Head of caudate nucleus (tissue), 42 donors: ENCODE measurements at places on chromosomes 5 and 9.
A peak's percentile ranks its signal among the peaks of the same experiment; 100 is the strongest.

GRCh38 chr5:7828269-7828668 is 22.7 kb downstream of the CFAP90 start:
- DNase-seq: no peak

DNA sequence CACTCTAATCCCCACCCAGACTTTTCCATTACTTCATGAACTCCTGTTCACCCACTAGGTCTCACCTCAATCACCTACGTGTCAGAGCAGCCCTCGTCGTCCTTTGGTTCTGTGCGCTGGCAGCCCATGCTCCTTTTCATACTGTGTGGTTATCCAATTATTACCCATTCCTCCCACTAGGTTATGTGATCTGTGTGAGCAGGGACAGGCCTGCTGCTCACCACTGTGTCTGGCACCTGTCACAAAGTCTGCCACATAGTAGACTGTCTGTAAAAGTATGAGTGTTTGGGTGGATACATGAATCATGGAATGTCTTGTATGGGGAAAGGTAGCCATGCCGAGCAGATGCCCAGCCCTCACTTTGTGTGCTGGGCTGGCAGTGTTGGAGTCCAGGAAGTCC is 12.1 kb upstream of the SMAD5 start:
- no peak for DNase-seq

- DNase-seq: no peak
These were observed 13.8 kb downstream of the AK8 start for GRCh38 chr9:132864277-132864676.

DNA sequence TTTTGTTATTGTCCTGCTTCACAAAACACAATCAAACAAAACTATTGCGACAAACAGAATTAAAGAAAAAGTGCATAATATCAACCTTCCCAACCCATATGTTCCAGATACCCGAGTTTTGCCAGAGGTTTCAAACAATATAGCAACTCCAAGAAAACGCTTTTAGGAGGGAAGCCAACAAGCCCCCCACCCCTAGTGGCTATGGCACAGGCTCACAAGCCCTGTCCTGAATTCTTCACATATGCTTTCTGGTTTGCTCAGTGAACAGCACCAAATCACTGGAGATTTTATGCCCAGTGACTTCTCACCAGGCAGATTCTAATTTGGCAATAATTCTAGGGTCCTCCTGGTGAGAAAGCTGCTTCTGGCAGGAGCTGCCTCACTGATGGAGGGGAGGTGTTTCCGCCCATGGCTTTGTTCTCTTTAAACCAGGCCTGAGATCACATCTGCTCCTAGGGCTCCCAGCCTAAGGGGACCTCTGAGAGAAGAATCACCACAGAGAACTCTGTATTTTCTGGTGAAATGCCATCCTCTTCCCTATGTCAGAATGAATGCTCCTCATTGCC is 1982.4 kb downstream of the EFNA5 start:
- DNase-seq: no peak

DNA sequence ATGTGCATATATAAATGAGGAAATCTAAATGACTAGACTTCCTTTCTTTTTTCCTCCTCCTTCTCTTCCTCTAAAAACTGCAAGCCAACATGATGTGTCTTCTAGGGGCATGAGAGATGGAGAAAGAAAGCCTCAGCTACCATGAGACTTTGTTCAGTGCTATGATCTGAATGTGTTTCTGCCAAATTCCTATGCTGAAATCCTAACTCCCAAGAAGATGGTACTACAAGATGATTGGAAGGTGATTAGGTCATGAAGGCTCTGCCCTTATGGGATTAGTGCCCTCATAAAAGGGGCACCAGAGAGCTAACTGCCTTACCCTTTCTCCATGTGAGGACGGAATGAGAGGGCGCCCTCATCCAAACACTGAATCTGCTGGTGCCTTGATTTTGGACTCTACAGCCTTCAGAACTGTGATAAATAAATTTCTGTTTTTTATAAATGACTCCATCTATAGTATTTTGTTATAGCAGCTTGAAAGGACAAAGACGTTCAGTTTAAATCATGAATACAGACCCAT is 72.2 kb upstream of the IL6ST start:
- no peak for DNase-seq

DNA sequence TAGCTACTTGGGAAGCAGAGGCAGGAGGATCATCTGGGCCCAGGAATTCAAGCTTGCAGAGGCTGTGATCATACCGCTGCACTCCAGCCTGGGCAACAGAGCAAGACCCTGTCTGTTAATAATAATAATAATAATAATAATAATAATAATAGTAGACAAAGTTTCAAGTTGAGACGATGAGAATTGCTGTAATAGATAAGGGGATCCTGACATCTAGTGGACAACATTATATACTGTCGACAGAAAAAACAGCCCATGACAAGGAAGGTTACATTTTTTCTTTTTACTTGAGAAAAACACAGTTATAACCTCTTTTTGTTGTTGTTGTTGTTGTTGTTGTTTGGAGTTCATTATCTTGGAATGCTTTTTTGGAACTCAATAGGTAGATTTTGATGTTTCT is 35.3 kb downstream of the NDFIP1 start:
- no peak for DNase-seq

DNA sequence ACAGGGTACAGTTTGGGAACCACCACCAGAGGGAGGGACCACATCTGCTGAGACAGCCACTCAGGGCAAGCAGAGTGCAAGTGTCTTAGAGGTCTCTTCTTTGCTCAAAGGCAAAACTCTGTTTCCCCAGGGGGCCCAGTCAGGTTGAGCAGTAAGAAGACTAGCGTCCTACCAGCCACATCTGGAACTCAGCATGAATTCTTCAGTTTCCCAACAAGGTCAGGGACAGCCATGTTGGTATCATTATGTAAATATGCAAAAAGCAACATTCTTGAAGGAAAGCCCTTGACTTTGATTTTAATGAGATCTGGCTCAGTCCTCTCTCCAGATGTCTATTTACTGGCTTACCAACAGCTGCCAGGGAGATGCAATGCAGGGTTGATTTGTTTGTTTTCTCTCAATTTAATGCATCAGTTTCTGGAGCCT is 46.7 kb downstream of the TGFBI start:
- DNase-seq: no peak

GRCh38 chr5:133489632-133490031 is 122.7 kb downstream of the FSTL4 start:
- no peak for DNase-seq

- DNase-seq: no peak
These were observed 2.6 kb downstream of the CFAP90 start for GRCh38 chr5:7848296-7848695.

DNA sequence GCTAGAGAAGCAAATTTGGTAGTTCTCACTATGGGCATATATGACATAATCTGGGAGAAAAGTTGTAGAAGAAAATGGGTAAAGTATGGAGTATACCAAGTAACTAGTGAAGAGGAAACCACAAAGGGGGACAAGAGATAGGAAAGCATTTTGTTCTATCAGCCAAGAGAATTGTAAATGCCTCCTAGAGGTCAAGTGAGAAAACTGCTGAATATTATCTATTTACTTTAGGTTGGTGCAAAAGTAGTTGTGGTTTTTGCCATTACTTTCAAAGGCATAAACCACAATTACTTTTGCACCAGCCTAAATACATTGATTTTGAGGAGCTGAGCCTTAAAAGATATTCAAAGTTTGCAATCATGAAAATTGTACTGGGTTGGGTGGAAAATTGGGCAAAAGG is 126.7 kb upstream of the GRHPR start:
- DNase-seq: no peak

- no peak for DNase-seq
These were observed 11.2 kb upstream of the CACFD1 start for GRCh38 chr9:133448487-133448972.

GRCh38 chr9:21506626-21507482 is 24.7 kb upstream of the IFNE start:
- DNase-seq: no peak

DNA sequence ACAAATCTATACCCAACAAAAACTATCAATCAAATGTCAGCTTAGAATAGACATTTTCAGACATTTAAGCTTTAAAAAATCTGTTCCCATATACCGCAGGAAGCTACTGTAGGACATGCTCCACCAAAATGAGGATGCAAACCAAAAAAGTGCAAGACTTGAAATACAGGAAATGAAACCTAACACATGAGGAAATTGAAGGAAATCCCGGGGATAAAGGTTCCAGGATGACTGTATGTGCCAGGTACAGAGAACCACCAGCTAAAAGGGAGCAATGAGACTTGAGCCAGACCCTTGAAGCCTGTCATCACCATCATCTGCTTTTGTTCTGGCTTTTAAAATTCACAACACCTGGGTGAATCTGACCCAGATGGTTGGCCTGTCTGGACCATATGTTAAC is 21.4 kb downstream of the DIAPH1 start:
- DNase-seq: no peak

DNA sequence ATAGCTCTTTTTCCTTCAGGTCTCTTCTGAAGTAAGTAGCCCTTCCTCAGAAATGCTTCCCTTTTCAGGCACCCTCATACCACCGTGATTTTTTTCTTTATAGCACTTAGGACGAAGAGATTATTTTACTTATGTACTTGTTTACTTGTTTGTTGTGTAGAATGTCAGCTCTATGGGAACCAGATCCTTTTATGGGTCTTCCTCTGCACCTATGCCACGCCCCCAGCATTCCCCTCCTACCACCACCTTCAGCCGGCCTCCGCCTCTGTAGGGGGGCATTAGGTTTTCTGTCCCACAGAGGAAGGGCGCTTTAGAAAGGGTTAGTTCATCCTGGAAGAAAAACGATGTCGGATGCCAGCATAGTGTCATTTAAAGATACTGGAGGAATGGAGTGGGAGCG is 1.8 kb downstream of the CDKN2B-AS1 start:
- no peak for DNase-seq

- DNase-seq: no peak
These were observed 3.5 kb downstream of the RUFY1 start for GRCh38 chr5:179553875-179554274.

DNA sequence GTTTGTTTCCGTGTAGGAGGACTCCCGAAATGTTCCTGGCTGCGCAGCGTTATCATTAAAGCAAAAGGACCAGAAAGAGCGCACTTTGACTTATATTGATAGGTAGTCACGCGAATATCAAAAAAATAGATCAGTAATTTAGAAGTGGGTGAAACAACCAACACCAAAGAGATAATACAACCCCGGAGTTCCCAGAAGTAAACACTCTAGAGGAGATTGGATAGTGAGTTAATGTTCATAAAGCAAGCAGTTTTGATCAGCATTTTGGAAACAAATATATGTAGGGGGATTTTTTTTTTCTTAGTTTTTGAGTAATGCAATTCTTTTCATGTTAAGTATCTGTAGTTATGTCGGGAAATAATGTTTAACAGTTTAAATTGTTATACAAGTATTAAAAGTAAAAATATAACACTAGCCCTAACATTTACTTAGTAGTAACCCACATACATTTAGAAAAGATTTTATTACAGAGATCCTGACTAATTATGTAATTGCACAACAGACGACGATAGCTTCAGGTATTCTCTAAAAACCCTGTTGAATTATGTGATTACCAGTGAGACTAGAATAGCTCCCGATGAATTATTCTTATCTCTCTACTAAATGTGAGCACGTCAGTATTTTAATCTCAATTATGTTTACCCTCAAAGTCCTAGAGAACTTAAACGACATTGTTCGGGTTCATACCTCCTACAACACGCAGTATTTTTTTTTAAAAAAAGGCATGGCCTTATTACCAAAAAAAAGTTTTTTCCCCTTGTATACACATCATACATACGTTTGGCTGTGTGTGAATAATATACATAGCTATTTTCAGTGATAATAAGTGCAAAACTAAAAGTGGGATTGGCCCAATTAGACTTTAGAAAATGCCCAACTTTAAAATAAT is 9.4 kb upstream of the NFIB start:
- DNase-seq: no peak

DNA sequence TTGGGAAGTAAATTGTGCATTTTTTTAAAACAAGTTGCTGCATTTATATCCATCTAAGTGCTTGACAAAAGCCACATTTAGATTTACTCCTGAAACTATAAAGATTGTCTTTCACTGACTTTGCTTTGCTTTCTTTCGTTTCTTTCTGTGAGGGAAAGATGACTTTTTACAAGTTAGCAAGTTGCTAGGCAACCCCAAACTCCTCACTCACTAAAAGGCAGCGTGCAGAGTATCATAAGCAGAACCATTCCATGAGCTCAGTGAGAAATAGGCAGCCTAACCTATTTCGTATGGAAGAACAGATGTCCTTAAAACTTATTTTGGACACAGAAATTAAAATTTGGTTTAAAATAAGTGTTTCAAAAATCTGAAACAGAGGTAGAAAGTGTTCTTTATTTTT is 29.0 kb downstream of the KLF9 start:
- DNase-seq: no peak

DNA sequence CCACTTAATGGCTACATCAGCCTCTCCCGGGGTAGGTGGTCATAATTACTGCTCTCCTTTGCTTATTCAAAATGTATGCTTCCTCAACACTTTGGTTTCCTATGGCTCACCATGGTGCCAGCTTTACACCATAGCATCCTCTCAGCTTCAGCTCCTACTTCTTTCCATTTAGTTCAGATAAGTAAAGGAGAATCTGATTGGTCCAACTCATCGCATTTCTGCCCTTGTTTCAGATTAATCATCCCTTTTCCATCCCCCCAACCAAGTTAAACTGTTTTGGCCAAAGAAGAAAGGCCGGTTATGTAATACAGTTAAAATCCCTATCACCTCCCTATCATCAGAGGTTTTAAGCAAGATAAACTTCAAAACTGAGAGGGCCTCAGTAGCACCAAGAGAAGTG is 130.5 kb downstream of the CETN3 start:
- DNase-seq: no peak

DNA sequence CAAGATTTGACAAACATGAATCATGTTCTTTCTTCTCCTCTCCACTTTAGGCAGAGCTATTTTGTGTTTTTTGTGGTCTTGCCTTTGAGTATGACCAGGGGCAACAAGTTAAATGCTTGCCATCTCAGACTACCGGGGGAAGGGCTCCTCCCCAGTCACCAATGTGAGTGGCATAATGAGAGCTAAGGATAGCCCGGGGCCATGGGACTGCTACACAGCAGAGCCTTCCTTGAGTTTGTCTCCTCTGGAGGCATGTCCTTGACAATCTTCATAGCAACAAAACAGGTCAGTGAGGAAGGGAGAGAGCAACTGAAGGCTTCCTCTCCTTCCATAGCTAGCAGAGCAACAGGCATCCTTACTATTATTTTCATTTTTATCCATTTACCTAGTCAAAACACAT is 299.3 kb downstream of the ENC1 start:
- DNase-seq: peak; percentile 14

GRCh38 chr5:33362915-33363314 is 77.8 kb upstream of the TARS1 start:
- DNase-seq: no peak

DNA sequence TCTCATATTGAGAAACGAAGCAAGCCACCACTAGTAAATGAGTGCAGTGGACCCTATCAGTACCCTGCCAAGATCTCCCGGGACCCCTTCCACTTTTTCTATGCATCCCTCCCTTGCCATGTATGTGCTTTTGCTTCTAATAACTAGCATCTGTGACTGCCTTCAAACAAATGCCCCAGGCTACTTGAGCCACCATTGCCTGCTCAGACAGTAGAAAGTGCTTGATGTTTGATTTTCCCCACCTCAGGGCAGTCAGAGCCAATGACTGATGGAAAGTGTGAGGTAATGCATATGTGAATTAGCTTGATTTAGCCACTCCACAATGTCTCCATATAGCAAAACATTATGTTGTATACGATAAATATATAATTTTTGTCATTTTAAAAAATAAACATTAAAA is 797.3 kb upstream of the ACO1 start:
- DNase-seq: no peak
